ENCODE measurements at places on chromosomes 4 and X.

- no peak for DNase-seq
Measured at GRCh38 chrX:47523713-47524166, 37.3 kb upstream of the ARAF start.

DNA sequence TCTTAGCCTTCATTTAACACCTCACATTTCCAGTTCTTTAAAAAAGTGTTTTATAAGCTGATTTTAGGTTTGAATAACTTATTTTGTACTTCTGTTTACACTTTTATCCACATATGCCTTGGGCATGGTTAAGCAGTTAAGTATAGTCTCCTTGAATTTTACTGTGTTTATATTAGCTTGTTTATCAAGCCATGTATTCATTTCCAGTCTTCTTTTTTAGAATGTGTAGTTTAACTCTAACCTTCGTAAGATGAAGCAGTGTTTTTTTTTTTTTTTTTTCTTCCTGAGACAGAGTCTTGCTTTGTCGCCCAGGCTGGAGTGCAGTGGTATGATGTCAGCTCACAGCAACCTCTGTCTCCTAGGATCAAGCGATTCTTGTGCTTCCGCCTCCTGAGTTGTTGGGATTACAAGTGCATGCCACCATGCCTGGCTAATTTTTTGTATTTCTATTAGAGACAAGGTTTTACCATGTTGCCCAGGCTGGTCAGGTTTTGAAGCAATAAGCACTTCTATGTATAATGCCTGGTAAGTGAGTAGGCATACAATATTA is 42.5 kb downstream of the BMP2K start:
- DNase-seq: no peak

DNA sequence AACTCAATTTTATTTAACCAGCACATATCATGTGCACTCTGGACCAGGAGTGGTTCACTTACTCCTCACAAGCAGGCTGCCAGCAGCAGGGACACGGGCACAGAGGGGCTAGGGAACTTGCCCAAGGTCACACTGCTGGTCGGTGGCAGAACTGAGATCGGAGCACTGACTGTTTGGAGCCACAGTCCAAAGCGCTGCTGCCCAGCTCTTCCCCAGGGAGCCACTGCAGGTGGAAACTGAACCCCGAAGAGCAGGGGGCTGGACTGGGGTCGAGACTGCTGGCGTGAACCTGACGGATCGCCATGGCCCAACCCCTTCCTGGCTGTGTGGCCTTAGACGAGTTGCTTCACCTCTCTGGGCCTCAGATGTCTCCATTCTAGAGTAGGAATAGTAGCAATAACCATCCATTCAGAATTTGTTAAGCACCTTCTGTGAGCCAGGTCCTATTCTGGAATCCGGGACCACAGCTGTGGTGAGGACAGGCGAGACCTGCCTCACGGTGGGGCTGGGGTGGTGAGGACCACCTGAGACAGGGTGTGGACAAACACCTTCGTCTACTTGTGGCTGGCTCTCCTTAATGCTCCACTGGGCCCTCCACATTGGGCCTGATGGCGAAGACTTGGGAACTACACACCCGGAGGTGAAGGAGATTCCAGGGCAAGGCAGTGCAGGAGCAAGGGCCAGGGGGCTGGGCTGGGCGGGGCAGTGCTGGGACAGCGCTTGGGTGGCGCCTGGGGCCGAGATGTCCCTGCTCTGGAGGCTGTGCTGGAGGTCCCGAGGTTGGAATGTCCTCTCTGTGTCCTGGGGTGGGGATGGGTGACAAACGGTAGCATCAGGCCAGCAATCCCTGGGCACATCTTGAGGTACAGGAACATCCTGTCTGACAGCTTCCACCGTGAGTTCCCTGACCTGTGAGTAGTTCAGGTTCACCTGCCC is 32.0 kb upstream of the KIAA0232 start:
- DNase-seq: no peak

GRCh38 chrX:77347572-77347971 is 99.6 kb upstream of the FGF16 start:
- no peak for DNase-seq

DNA sequence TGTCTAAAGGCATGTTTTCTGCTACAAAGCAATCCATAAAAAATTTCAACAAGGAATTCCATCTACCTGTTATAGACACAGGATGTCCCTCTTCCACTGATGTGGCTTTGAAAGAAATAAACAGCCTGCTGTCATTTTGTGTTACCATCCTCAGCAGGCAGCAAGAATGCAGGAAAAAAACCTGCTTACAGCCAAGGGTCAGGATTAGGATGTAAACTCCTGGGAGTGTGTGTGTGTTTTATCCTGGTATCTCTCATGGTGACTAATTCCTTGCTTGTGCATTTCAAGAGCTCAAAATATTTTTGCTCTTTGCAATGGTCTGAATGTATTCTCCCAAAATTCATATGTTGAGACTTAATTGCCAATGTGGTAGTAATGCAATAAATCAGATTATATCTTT is 28.6 kb upstream of the SFRP2 start:
- DNase-seq: no peak

- peak; percentile 4 for DNase-seq
Measured at GRCh38 chr4:158805635-158806471, 37.0 kb downstream of the FNIP2 start.

GRCh38 chr4:37675587-37676290 is 10.4 kb downstream of the RELL1 start:
- no peak for DNase-seq
